ENCODE measurements at places on chromosomes 1 and 21.

- no peak for DNase-seq
Observed at GRCh38 chr1:162551969-162552683, 9.4 kb upstream of the UAP1 start.

DNA sequence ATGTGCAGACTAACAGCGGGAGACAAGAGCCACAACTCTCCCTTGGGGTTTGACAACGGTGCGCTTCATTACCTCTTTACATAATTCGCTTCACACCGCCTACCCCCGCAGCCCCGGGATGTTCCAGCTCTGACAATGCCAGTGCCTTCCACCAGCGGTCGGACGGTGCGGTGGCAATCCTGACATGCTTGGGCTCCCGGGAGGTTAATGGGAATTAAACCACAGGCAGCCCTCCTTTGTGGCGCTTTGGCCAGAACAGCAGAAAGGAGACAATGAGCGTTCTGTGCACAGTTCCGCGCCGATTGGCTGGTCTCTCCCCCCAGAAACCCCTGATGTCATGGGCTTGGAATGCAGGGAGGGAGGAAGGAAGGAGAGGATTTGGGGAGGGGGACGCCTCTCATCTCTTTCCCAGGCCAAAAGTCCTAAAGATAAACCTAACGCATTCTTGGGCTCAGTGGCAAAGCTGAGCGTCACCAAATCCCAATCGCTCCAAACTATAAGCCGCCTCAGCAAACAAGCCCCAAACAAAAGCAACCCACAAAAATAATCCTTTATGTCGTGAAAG lies 1.3 kb downstream of the CNN3 start:
- peak; percentile 58 for DNase-seq

DNA sequence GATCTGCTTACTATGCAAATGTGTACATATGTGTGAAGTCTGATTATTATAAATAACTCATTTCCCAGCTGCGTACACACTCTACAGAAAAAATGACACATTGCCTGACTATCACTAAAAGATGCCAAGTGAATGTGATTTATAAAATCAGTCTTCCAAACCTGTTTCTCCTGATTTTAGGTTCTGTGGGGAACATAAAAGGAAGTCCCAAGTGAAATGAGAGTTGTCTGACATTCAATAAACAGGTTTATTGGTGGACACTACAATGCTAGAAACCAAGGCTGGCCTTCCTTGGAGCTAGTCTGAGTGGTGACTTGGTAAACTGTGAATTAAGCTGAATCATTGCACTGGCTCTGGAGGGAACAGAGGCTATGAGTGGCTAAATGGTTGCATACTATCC lies 287.9 kb upstream of the ESRRG start:
- no peak for DNase-seq

GRCh38 chr1:157695417-157695816 lies 5.2 kb downstream of the FCRL3 start:
- DNase-seq: no peak

- no peak for DNase-seq
Observed at GRCh38 chr1:236685205-236685916, 938 bp upstream of the ACTN2 start.

DNA sequence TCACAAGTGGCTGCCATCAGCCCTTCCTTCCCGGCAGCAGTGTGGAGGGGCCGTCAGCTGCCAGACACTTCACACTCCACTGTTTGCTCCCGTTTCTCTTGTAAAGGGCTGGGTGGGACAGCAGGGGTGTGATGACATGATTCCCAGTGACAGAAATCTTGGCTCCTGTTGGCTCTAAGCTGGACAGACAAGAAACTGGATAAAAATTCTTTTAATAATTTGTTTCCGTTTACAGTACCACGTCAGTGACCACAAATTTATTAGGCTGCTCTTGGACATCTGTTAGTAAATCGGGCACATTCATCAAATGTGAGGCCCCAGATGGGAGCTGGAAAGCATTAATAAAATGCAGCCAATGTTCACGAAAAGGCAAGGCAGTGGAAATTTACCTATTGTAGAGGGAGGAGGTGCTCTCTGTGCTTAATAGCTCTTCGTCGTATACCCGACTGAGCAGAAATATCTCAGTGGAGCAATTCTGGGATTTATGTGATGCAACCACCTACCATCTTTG lies 353.7 kb upstream of the GREM2 start:
- no peak for DNase-seq

GRCh38 chr1:185487026-185487425 lies 170.0 kb upstream of the IVNS1ABP start:
- no peak for DNase-seq

All from HuH-7 (cell line).